ENCODE measurements at places on chromosomes 12 and 14. TPM values are rescaled to one million over a fixed set of nuclear protein-coding genes. Genes with fewer than 3 reads are reported as not detected.

HOXC6 gene
- 0.17 TPM for total RNA-seq

TPH2 gene
- total RNA-seq: not detected

DPPA3 gene
- total RNA-seq: not detected

ESRRB gene
- not detected for total RNA-seq

GOLGA5 gene
- 47.3 TPM for total RNA-seq

NYNRIN gene
- total RNA-seq: 8.2 TPM

RNFT2 gene
- total RNA-seq: 2.3 TPM

TSPAN8 gene
- total RNA-seq: under 0.01 TPM

GDF3 gene
- total RNA-seq: not detected

SAMD15 gene
- 0.33 TPM for total RNA-seq

SYT10 gene
- not detected for total RNA-seq

SLCO1B1 gene
- total RNA-seq: not detected

- H3K27ac ChIP-seq: no peak overlapping the region
- no peak for DNase-seq
- no peaks in the 10 kb centered on the region for H3K4me1 ChIP-seq
Measured at GRCh38 chr12:5051913-5052312, 8.2 kb downstream of the KCNA5 start.

DNA sequence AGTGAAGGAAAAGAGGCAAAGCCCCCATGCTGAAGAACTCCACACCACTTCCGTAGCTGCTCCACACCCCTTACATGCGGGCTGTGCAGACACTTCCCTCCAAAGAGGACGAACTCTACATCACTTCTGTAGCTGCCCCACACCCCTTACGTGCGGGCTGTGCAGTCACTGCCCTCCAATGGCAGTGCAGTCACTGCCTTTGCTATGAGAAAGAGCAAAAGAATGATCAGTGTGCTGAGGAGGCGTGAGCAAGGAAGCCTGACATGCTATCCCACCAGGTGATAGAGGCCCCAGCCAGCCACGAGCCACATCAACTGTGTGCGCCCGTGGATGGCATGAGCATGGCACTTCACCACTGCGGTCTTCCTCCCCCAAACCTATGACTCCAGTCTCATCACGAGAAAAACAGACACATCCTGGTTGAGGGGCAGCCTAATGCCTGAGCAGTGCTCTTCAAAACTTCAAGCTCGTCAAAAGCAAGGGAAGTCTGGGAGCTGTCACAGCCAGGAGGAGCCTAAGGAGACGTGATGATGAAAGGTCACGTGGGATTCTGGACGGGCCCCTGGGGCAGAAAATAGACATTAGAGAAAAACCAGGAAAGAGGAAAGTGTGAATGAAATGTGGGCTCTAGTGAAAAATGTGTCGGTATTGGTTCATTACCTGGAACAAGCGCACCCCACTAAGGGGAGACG is 60.8 kb upstream of the C14orf180 start:
- DNase-seq: no peak
- no peaks in the 10 kb centered on the region for H3K27me3 ChIP-seq
- no peaks in the 10 kb centered on the region for H3K4me1 ChIP-seq
- H3K4me3 ChIP-seq: no peak overlapping the region

- H3K4me3 ChIP-seq: no peak overlapping the region
- H3K4me1 ChIP-seq: no peaks in the 10 kb centered on the region
- H3K36me3 ChIP-seq: no peaks in the 10 kb centered on the region
- H3K27me3 ChIP-seq: no peaks in the 10 kb centered on the region
- H3K27ac ChIP-seq: no peak overlapping the region
- DNase-seq: no peak
Measured at GRCh38 chr12:64918344-64918743, 93.9 kb downstream of the TBC1D30 start.

- peaks cover 2% of the 10 kb centered on the region for H3K4me1 ChIP-seq
- no peak overlapping the region for H3K27ac ChIP-seq
- peaks cover 8% of the 10 kb centered on the region for H3K36me3 ChIP-seq
- no peak overlapping the region for H3K4me3 ChIP-seq
- DNase-seq: no peak
Measured at GRCh38 chr12:51247523-51248206, 9.0 kb downstream of the DAZAP2 start.

- DNase-seq: no peak
- H3K27ac ChIP-seq: no peak overlapping the region
- no peak overlapping the region for H3K4me3 ChIP-seq
- no peaks in the 10 kb centered on the region for H3K4me1 ChIP-seq
Measured at GRCh38 chr14:37588667-37588955, 6.4 kb downstream of the FOXA1 start.

- no peak overlapping the region for H3K27ac ChIP-seq
- no peaks in the 10 kb centered on the region for H3K36me3 ChIP-seq
- H3K4me3 ChIP-seq: no peak overlapping the region
- no peaks in the 10 kb centered on the region for H3K4me1 ChIP-seq
- no peak for DNase-seq
- H3K27me3 ChIP-seq: no peaks in the 10 kb centered on the region
Measured at GRCh38 chr12:117080661-117081144, 18.5 kb downstream of the TESC start.

- no peak for DNase-seq
- H3K4me3 ChIP-seq: no peak overlapping the region
- no peaks in the 10 kb centered on the region for H3K27me3 ChIP-seq
- no peaks in the 10 kb centered on the region for H3K4me1 ChIP-seq
- peaks cover 1% of the 10 kb centered on the region for H3K36me3 ChIP-seq
Measured at GRCh38 chr12:113818833-113819232, 147.3 kb downstream of the RBM19 start.

GRCh38 chr12:47993491-47993890 is 10.8 kb downstream of the COL2A1 start:
- peaks cover 44% of the 10 kb centered on the region for H3K27me3 ChIP-seq
- no peak overlapping the region for H3K27ac ChIP-seq
- H3K4me3 ChIP-seq: no peak overlapping the region
- DNase-seq: no peak

DNA sequence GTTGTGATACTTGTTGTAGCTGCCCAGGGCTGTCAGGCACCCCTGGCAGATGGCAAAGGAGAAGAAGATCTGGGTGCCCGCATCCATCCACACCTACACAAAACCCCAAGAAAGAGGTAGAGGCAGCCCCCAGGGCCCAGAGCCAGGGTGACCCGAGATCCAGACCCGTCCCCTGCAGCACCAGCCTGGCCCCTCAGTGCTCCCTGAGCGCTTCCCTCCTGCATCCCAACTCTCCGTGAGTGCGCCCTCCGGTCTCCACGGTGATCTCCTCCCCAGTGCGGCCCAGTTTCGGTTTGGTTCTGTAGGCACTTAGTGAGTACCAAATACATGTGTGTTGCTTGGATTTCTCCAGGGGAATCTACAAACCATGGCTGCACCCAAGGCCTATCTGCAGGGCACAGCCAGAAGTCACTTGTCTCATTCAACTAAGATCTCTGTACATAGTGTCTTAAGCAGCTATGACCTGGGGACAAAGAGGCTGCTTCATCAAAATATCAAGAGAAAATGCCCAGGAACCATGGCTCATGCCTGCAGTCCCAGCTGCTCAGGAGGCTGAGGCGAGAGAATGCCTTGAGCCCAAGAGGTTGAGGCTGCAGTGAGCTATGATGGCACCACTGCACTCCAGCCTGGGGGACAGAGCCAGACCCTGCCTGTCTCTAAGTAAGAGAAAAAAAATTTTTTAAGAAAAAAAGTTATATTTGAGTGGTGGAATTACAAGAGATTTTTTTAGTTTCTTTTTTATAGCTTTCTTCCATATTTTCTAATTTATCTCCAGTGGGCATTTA is 15.9 kb downstream of the SLC6A12 start:
- H3K27ac ChIP-seq: no peak overlapping the region
- peaks cover 30% of the 10 kb centered on the region for H3K27me3 ChIP-seq
- H3K4me3 ChIP-seq: no peak overlapping the region
- H3K36me3 ChIP-seq: no peaks in the 10 kb centered on the region
- H3K4me1 ChIP-seq: no peaks in the 10 kb centered on the region

DNA sequence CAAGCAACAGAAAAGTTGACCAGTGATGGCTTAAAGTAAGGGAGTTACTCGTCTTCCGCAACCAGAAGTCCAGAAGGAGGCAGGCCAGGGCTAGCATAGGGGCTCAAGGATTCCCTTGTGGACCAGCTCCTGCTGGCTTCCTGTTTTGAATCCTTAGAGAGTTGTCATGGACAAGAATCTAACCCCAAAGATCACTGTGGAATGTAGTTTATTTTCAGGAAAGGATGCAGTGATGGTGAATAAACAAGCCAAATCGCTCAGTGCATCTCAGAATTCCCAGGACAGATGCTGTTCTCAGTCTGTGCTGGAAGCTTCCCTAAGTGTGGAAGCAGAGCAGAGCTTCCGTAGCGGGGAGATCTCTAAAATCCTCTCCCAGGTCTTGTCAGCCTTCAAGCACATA is 311.3 kb downstream of the C12orf75 start:
- H3K27ac ChIP-seq: no peak overlapping the region
- H3K4me1 ChIP-seq: no peaks in the 10 kb centered on the region

Measured in fibroblast of lung (primary cell).